Left kidney (tissue), 8 donors: ENCODE measurements at places on chromosomes 4 and X.

DNA sequence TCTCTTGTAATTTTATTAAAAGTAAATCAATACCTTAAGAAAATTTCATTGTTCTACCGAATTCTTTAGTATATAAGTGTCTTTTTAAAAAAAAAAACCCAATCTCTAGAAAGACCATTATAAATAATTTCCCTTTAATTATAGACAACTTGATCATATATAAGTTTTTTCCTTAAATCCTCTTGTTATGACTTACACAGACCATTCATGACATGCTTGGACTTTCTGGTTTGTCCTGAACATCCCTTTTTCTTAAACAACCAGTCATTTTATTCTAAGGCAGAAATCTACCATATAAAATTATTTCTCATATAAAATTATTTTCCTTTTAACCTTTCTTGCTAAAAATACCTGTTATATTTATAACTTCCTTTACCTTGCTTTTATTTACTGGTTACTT, 15.4 kb upstream of the FHDC1 start:
- DNase-seq = no peak

DNA sequence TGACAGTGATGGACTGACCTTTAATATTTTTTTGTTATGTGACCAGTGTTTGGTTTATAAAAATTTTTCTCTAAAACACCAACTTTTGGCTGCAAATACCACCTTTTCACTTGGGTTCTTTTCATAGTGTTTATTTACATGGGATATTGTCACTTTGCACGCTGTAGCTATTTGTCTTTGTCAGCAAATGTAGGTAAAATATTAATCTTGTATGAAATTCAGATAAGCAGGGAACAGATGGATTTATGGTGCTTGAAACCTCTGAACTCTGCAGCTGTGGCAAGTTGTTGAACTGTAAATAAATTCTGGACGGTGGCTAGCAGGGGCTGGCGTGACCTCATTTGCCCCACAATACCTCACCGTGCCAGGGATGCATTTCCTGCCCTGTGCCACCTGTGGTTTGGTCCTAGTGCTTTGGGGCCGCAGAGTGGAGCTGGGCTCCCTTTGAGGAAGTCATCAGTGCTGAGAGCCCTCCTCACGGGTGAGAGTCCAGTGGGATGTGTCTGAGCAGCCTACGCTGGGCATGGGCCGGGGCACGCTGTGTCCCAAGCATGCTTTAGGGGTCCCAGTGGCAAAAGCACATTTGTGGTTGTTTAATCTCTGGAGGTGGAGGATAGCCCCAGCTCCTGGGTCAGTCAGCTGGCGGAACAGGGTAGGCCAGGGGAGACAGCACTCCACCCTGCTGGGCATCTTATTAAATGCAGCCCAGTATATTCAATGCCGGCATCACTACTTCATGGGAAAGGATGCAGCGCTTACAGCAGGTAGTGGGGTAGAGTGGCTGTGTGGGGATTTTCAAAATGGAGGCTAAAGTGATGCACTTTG, 108.6 kb downstream of the TBL1X start:
- no peak for DNase-seq

- DNase-seq = peak; percentile 31
Observed at GRCh38 chr4:78336093-78336943, 215.3 kb upstream of the ANXA3 start.

GRCh38 chrX:21645886-21646285, 12.2 kb downstream of the KLHL34 start:
- DNase-seq = no peak

DNA sequence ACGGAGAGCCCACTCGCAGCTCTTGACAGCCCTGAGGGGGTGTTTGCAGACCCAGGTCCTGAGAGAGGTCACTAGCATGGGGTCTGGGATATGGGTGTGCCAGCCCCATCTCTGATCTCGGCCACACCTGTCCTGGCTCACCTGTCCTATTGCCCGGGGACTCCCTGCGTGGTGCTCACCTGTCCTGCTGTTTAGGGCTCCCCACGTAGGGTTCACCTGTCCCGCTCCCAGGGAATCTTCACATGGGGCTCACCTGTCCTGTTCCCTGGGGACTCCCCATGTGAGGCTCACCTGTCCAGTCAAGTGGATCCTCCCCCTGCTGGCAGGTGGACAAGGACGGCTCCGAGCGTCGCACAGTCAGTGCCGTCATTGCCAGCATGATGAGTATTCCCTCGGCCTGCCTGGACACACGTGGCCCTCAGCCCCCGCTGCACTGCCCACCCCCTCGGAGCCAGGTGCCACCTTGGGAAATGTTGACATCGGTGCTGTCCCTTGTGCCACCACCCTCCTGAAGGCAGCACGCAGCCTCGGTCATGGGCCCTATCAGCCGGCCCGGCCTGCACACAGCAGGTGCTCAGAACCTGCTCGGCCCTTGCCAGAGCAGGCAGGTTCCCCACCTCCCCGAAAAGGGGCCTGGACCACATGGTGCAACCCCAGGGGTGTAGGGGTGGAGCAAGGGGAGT, 6.3 kb downstream of the SLC49A3 start:
- DNase-seq = no peak

DNA sequence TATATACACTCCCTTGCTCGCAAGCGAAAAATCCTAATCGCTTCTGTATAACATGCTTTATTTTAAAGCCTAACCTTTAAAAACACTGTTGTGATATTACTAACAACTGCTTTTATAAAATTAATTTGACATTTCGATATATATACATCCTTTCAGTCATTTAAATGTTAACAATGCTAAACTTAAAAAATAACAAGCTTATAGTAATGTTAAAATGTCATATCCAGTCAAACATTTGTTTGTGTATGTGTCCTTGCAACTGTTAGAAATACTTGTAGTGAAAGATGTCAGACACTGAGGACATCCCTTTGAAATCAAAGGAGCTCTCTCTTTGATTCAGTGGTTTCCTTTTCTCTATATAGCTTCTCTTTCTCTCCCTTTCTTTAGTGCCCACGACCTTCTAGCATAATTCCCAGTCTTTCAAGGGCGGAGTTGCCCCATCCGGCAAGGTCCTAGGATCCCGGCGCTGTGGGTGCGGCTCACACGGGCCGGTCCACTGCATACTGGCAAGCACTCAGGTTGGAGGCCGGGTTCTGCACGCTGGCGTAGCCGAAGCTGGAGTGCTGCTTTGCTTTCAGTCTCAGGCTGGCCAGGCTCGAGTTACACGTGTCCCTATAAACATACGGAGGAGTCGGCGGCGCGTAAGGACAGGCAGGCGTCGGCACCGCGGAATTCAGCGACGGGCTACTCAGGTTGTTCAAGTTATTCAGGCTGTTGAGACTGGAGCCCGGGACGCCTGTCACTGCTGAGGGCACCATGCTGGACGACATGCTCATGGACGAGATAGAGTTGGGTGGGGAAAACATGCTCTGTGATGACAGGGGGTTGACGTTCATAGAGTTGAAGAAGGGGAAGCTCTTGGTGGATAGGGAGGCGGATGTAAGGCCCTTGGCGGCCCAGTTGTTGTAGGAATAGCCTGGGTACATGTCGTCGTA, 5.0 kb downstream of the PITX2 start:
- peak; percentile 37 for DNase-seq

DNA sequence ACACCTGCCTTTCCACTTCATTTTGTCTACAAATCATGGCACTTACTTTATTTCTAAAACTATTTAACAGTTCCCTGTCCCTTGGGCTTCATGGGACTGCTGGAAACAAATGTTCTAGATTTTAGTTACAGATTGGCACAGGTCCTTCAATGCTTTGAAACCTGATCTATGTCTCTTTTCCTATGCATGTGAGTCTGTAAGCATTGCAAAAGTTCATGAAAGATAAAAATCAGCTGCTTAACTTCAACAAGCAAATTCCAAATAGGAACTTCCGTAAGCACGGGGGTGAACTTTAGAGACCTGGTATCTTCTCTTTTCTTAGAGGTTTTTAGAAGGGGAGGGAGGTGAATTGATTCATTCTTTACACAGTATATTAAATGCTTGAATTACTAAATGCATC, 9.5 kb downstream of the LGI2 start:
- no peak for DNase-seq

DNA sequence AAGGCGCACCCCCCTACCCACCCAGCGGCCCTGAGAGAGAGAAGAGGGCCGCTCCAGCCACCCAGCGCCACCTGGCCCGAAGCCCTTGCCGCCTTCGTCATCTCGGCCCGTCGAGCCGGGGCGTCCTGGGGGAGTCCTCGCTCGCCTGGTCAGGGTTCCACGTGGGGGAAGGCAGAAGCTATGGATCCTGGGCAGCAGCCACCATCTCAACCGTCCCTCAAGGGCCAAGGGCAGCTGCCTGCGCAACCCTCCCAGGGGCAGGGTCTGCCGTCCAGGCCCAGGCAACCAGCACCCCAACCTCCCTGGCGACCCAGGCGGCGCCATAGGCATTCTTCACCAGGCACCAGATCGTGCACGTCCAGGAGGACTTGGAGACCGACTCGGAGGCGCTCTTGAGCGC, 51.5 kb upstream of the IL13RA2 start:
- DNase-seq = no peak

- no peak for DNase-seq
Observed at GRCh38 chrX:33178690-33179089, 32.7 kb downstream of the DMD start.

DNA sequence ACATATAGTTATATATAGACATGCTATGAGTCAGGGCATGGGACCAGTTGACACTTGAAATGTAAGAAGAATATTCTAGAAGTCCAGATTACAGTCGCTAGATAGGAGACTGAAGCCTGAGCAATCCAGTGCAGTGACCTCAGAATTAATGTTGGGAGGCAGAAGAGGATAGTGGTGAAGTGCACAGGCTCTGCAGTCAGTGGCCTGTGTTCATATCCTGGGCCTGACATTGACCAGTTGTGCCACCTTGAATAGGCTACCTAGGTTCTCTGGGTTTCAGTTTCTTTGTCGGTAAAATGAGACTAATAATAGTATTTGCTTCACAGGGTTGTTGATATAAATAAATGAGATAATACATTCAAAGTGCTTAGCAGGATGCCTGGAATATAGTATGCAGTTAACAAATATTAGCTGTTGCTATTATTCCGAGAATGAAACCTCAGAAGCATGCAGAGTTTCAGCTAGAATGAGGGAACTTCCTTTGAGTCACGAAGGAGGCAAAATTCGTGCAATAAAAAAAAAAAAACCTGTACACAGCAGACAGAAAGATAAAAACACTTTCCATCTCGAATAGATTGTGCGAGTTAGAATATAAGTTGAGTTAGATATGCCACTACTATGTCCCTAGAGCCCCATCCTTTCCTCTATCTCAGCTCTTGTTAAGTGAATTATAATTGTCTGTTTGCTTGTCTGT, 4.0 kb upstream of the SH2D1A start:
- no peak for DNase-seq

- DNase-seq = no peak
Observed at GRCh38 chr4:83219344-83220331, 65.0 kb downstream of the COQ2 start.
